Right atrium auricular region (tissue), 2 donors: ENCODE measurements at places on chromosomes 12 and 14. TPM values are rescaled to one million over a fixed set of nuclear protein-coding genes. Genes with fewer than 3 reads are reported as not detected.

GRCh38 chr12:117073611-117074010 is 25.6 kb downstream of the TESC start:
- no peak overlapping the region for H3K27ac ChIP-seq
- H3K4me3 ChIP-seq: no peak overlapping the region
- H3K36me3 ChIP-seq: no peaks in the 10 kb centered on the region
- no peak for DNase-seq

DNA sequence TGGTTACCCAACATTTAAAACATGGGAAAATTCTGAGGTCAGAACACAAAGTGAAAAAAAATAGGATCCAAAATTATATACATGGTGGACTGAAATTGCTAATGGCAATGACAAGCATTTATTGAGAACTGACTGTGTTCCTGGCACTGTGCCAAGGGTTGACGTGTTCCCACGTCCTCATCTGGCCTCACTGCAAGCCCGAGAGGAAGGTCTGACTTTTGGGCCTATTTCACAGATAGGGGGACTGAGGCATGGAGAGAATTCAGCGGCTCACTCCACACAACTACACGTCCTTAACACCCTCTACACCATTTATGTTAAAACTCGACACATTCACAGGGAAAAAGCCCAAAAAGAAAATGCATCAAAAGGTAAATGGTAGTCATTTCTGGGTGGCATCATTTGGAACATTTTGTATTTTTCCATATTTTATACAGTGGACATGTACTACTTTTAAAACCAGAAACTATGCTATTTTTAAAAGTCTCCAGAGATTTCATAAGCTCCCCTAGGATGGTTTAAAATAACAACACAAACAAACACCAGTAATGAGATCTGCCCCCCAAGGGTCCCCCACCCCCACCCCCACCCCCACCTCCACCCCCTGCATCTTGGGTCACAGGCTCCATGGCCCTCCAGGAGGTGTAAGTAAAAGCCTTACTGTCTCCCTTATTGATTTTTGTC is 27.7 kb downstream of the CLMN start:
- DNase-seq: peak; percentile 78
- peak overlapping the region; percentile 64 for H3K27ac ChIP-seq
- no peaks in the 10 kb centered on the region for H3K4me1 ChIP-seq

DNA sequence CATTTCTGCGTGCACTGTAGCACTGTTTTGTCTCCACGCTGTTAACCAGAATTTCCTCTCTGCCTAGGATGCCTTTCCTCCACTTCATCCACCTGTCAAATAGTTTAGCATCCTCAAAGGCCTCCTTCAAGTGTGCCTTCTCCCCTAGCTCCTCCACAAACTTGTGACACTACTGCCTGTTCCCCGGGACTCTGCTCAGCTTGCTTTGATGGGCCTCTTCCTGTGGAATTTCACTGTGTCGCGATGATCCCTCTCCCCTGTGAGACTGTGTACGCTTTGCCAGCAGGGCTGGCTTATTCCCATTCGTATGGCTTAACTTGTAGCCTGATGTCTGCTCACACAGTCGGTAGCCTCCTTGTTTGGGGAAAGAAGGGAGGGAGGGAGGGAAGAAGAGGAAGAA is 426.8 kb downstream of the VRK1 start:
- no peak for DNase-seq
- H3K4me1 ChIP-seq: peaks cover 8% of the 10 kb centered on the region
- H3K27me3 ChIP-seq: peaks cover 7% of the 10 kb centered on the region

DNA sequence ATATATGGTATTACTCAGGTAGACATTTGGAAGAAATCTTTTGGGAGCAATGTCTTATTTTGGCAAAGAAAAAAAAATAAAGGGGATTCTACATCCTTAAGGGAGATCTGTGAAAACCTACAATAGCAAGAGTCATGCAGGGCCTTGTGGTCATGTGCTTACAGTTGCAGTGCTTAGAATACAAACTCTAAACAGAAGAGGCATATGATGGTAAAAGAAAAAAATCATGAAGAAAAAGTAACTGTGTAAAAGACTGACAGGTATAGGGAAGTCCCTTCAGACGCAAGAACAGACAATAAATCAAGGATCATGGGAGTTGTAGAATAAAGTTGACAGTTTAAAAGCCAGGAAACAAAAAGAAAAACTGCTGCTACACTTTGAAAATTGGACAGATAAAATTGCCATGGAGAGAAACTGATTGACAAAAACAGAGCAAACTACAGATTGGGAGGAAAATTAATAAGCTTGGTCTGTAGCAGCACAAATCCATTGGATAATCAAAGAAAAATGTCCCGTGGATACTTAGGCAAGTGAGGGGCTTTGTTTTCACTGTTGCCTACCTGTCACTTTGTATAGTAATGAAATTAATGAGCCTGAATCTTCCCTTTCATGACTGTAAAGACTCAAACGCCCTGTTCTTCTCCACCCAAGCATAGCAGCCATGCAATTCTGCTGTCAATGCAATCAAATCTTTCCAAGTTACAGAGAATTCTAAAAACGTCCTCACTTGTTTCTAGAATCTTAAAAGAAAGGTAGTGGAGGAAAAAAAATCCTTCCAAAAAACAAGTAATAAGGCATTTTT is 402.0 kb downstream of the SYT1 start:
- no peak overlapping the region for H3K4me3 ChIP-seq
- no peaks in the 10 kb centered on the region for H3K4me1 ChIP-seq
- DNase-seq: no peak
- no peaks in the 10 kb centered on the region for H3K27me3 ChIP-seq

GRCh38 chr12:110379631-110380030 is 23.9 kb downstream of the ANAPC7 start:
- H3K27me3 ChIP-seq: no peaks in the 10 kb centered on the region
- peaks cover 90% of the 10 kb centered on the region for H3K36me3 ChIP-seq
- DNase-seq: no peak
- H3K27ac ChIP-seq: peak overlapping the region; percentile 23

The KRT85 gene
- total RNA-seq: not detected

The KANSL2 gene
- total RNA-seq: 38.4 TPM
